ENCODE measurements at places on chromosomes 12 and 14.

DNA sequence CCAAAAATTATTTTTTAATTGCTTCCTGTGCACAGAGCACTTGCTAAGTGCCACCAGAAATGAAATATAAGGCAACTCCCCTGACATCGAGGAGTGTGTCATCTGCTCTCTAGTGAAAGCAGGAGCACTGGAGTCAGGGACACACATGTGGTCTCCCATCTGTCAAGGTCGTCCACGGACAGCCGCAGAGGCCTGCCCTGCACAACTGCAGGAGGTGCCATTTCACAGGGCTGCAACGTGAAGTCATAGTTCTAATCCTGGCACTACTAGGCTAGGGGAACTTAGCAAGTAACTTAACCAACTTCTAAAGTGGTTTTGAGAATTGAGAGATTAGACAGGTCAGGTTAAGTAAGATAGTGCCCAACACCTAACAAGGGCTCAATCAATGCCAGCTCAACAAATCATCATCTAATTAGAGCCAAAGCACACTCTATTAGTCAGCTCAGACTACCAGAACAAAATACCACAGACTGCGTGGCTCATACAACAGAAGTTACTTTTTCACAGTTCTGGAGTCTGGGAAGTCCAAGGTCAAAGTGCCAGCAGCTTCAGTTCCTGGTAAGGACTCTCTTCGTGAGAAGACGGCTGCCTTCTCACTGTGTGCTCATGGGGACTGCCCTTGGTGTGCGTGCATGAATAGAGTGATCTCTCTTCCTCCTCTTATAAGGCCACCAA is 30.7 kb downstream of the FOXN3 start:
- DNase-seq, result peak; percentile 70

DNA sequence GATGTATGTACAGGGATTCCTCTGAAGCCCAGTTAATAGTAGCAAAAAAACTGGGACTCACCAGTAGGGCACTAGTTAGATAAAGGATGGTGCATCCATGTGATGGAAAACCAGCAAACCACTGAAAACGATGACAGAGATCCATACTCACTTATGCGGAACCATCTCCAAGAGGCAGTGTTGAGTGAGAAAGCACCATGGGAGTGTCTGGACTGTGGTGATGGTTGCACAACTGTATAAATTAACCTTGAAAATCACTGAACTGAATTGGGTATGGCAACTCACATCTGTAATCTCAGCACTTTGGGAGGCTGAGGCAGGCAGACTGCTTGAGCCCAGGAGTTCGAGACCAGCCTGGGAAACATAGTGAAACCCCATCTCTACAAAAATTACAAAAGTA is 53.6 kb upstream of the ZFP36L1 start:
- DNase-seq, result no peak

GRCh38 chr12:117869551-117869950 is 99.2 kb downstream of the KSR2 start:
- no peak for DNase-seq

GRCh38 chr14:91254461-91254860 is 10.0 kb upstream of the GPR68 start:
- no peak for DNase-seq

DNA sequence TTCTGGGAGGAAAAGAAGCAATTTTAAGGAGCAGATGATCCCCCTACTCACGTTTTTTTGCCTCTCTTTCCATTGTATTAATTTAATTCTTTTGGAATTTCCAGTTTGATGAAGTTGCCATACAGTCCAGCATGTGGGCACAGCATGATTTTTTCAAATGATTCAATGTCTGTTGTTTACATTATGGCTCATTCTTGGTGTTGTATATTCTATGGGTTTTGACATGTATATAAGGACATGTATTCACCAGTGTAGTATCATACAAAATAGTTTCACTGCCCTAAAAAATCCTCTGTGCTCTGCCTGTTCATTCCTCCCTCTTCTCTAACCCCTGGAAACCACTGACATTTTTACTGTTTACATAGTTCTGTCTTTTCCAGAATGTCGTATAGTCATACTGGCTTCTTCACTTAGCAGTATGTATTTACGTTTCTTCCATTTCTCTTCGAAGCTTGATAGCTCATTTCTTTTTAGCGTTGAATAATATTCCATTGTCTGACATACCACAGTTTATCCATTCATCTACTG is 13.3 kb upstream of the KLHDC2 start:
- DNase-seq, result no peak

- no peak for DNase-seq
These were observed 43.4 kb downstream of the SLC6A12 start for GRCh38 chr12:170371-171225.

DNA sequence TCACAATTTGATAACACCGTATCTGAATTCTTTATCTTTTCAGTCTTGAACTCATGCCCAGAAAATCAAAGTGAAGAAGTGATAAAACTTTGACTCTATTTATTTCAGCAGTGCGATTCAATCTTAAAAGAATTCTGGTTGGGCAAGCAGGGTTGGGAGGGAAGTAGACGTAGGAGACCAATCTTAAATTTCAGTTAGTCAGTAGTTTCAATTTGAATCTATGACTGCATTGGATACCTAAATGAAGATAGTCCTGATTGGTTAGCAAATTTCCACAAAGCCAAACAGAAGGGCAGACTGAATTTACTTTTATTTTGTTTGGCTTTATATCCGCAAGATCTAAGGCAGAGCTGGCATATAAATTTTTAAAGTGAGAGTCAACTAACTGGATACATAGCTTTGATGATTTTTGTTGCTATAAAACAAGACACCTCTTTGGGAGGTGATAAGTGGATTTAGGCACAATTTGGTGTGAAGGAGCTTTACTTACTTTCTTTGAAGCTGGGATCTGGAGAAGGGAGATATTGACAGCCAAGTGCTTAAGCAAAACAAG is 2.6 kb downstream of the ACSS3 start:
- DNase-seq, result no peak

- DNase-seq, result peak; percentile 61
These were observed 102.1 kb downstream of the ERGIC2 start for GRCh38 chr12:29278673-29279420.
